Stimulated activated CD4-positive, alpha-beta T cell treated with anti-CD3 and anti-CD28 coated beads, Interleukin-2, amount 100 ng/mL, for 48 hours (primary cell): ENCODE measurements at places on chromosomes 2 and 18.

DNA sequence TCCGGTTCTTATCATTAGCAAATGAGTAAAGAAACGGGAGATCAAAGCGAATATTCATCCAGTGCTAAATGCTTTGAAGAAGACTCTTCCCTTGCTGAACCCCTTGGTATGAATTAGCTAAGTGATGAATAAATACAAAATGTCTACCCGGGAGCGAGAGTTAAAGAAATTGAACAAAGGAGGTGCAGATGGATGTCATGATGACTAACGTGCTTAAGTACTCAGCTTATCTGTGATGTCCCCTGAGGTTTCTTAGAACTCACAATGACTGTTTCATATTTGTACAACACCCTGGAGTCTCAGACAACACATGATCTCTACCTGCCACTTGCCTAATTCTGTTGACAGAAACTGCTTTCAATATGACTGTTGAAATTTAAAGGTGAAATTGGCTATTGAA is 148.5 kb downstream of the TMEM200C start:
- DNase-seq = no peak

DNA sequence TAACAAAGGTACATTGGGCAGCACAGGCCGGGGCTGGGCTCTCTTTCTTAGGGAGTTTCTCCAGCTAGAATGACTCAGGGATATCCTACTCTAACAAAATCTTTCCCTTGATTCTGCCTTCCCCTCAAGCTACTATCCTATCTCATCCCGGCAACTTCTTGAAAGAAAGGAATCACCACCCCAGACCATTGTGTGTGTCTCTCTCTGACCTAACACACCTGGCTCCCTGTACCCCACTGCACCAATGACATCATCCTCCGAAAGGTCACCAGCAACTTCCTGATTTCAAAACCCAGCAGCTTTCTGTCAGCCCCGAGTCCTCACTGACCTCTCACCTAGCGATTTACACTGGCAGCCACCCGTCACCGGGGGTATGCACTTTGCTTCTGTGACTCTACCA is 72.1 kb upstream of the MAP4K4 start:
- no peak for DNase-seq

DNA sequence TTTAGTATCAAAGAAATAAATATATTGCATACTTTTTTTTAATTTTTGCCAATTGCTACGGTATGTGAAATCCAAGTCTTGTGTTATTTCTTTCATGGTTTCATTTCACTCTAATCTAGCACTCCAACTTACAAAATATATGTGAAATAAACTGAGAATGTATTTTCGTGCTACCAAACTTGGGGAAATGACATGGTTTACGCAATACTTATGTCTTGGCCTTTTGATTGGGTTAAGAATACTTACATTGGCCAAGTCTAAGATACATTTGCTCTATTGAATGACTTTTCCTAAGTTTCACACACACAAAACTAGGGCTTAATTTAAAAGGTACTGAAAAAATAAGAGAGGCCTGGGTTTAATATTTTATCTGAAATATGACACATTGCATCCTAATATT is 80.5 kb downstream of the VRK2 start:
- DNase-seq = no peak

DNA sequence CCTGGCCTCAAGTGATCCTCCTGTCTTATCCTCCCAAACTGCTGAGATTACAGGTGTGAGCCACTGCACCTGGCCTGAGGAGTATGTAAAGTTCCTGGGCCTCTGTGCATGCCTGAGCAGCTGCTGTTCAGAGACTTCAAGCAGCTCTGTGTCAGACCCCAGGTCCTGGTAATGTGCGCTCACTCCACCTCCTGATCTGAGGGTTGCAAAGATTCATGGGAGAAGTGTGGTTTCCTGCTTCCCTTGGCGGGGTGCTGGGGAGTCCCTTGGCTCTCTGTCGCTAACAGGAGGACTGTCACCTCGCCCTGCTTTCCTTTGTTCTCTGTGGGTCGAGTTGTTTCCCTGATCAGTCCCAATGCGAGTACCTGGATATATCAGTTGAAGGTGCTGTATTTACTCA is 8.6 kb upstream of the IL36A start:
- peak; percentile 46 for DNase-seq

DNA sequence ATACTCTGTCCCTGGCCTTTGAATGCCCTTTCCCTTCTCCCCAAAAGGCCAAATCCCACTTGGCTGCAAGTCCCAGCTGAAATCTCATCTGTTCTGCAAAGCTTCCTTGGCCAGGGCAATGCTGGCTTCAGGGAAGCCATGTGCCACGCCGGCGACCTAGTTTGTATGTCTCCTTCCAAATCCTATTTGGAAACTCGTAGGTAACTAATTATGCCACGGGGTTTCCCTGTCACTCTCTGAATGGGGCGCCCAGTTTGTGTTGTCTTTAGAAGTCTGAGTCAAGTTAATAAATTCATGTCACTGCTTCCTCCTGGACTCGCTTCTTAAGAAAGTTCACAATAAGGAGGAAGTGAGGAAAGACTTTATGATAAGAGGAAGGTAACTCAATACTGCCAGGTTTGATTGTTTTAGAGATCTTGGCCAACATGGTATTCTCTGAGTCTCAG is 19.1 kb downstream of the FHL2 start:
- no peak for DNase-seq
